Body of pancreas (tissue), 4 donors: ENCODE measurements at places on chromosomes 16 and 17. TPM values are rescaled to one million over a fixed set of nuclear protein-coding genes. Genes with fewer than 3 reads are reported as not detected.

CHD9NB gene
- 12.5 TPM for total RNA-seq

CCL18 gene
- total RNA-seq: not detected

EVPLL gene
- total RNA-seq: not detected

C1QL1 gene
- total RNA-seq: 2.3 TPM

NACA2 gene
- total RNA-seq: 1.6 TPM

CDRT4 gene
- 2.3 TPM for total RNA-seq

KRTAP4-4 gene
- total RNA-seq: not detected
